ENCODE measurements at places on chromosomes 6 and 20.

GRCh38 chr6:42452171-42453030 lies 675 bp upstream of the TRERF1 start:
- peak; percentile 65 for DNase-seq

GRCh38 chr6:16006681-16007080 lies 122.2 kb upstream of the MYLIP start:
- no peak for DNase-seq

- DNase-seq: no peak
Measured at GRCh38 chr6:156348849-156349248, 428.3 kb upstream of the ARID1B start.

GRCh38 chr6:144585217-144585814 lies 300.2 kb downstream of the UTRN start:
- DNase-seq: peak; percentile 41

GRCh38 chr20:13677241-13677640 lies 38.5 kb upstream of the TASP1 start:
- DNase-seq: no peak

DNA sequence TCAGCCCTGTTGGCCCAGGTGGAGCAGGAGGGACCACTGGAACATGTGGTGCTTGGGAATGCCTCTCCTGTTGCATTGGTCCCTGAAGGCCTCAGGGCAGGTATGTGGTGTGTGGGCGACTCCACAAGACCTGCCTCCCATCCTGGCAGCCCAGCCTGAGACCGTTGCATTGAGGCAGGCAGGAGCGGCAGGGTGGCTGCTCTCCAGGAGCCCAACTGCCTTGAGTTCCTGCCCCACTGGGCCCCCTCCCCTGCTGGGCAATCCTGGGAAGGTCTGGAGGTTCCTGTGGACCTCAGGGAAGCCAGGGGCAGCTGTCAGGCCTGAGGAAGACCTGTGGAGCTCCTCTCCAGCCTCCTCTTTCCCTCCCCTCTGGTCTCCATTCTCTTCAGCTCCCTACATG lies 19.8 kb downstream of the MAVS start:
- DNase-seq: no peak

DNA sequence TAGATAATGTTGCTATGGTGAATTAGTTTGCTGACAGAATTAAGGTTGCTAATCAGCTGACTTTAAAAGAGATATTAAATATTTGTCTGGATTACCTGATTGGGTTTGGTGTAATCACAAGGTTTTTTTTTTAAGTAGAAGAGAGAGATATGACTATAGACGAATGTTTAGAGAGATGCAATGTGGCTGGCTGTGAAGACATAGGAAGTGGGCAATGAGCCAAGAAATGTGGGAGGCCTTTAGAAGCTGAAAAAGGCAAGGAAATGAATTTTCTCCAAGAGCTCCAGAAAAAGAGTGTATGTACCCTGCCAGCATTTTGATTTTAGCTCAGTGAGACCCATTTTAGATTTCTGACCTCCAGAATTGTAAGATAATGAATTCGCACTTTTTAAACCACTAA lies 598.3 kb downstream of the PKHD1 start:
- no peak for DNase-seq

DNA sequence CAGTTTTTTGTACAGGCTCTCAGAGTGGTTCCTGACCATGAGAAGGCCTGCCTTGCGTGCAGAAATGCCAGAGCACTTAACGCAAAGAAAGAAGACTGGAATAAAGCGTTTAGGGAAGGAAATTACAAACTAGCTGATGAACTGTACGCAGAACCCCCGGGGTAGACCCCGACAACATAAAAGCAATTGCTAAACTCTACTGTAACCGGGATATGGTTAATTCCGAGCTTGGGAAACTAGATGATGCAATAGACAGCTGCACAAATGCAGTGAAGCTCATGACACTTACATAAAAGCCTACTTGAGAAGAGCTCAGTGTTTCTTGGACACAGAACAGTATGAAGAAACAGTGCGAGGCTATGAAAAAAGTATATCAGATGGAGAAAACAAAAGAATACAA lies 35.7 kb downstream of the CITED2 start:
- DNase-seq: no peak

DNA sequence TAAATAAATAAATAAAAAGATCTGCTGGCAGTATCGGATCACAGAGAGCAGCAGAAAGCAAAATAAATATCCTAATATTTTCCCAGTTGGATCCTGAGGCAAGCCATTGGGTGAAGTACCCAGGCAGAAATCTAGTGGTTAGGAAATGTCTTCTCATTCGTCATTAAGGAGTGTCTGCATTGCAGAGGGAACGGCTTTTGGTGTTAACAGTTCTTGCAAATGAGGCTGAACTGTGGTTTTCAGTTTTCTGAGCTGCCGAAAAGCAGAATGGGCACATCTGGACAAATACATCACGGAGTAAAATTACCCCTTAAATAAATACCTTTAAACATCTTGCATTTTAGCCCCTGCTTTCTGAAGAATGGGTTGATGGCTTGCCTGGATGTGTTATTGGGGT lies 82.3 kb upstream of the MPC1 start:
- DNase-seq: no peak

- DNase-seq: no peak
Measured at GRCh38 chr20:58950603-58951002, 30.5 kb upstream of the NELFCD start.

GRCh38 chr6:29474996-29475395 lies 12.8 kb downstream of the MAS1L start:
- DNase-seq: no peak

GRCh38 chr6:4291453-4292403 lies 156.4 kb upstream of the ECI2 start:
- no peak for DNase-seq

- DNase-seq: no peak
Measured at GRCh38 chr6:152432758-152433157, 204.4 kb downstream of the SYNE1 start.

- DNase-seq: no peak
Measured at GRCh38 chr20:63536997-63537524, at the start of gene PTK6. Gene PTK6 (minus strand): TSS chr20:63537376. CDS start chr20:63537314, 62 bp downstream.

- DNase-seq: peak; percentile 70
Measured at GRCh38 chr20:61886721-61887595, 178.7 kb downstream of the TAF4 start.

GRCh38 chr6:40338306-40338705 lies 248.9 kb downstream of the LRFN2 start:
- DNase-seq: no peak

- no peak for DNase-seq
Measured at GRCh38 chr6:126396131-126396530, 56.2 kb downstream of the CENPW start.

DNA sequence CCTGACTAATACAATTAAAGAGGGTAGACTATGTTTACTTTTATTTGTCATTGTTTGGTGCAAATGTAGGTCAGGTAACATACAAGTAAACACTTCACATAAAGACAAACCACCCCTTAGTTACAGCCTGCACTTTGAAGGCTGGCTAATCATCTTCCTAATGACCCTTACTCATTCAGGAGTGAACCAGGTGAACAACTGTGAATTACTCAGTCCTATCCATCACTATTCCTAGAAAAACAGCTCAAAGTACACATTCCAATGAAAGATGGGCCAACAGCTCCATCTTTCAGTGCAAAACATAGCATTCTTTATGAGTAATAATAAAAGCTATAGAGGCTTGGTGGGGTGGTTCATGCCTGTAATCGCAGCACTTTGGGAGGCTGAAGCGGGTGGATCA lies 78.2 kb downstream of the FRK start:
- DNase-seq: no peak

- DNase-seq: no peak
Measured at GRCh38 chr20:8413691-8414090, 281.6 kb downstream of the PLCB1 start.

DNA sequence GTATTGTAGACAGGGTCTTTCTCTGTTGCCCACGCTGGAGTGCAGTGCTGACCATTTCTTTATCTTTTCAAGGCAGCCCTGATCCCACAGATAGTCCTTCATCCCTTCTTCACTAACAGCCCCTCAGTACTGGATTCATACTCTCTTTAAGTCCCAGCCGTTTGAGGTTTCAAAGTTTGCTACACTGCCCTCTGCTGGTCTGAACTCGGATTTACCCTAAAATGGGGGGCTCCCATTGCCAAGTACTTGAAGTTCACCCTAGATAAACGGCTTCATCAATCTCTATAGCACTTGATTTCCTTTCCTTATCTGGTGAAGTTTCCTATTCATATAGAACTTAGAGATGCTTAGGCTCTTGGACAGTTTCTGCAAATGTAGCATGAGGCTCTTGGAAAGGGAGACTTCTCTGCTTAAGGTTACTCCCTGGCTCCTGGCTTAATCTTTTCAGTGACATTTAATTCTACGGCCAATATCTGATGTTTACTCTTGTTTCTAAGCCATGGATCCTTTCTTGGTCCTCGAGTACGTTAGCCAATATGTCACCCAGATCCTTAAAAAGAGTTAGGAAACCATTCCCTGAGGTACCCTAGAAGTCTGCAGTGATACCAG lies 21.4 kb upstream of the PREP start:
- peak; percentile 71 for DNase-seq

GRCh38 chr20:62286493-62287064 lies 16.2 kb upstream of the ADRM1 start:
- no peak for DNase-seq

DNA sequence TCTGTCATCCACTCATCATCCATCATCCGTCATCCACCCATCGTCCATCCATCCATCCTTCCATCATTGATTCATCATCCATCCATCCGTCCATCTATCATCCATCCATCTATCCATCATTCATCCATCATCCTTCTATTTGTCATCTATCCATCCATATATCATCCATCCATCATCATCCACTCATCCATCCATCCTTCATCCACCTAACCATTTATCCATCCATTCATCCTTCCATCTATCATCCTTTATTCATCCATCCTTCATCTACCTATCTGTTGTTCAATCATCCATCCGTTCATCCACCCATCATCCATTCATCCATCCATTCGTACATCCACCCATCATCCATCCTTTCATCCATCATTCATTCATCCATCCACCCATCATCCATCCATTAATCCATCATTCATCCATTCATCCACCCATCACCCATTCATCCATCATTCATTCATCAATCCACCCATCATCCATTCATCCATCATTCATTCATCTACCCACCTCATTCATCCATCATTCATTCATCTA lies 266.4 kb downstream of the CDH4 start:
- DNase-seq: no peak

GRCh38 chr20:47847884-47848485 lies 62.7 kb upstream of the SULF2 start:
- no peak for DNase-seq

DNA sequence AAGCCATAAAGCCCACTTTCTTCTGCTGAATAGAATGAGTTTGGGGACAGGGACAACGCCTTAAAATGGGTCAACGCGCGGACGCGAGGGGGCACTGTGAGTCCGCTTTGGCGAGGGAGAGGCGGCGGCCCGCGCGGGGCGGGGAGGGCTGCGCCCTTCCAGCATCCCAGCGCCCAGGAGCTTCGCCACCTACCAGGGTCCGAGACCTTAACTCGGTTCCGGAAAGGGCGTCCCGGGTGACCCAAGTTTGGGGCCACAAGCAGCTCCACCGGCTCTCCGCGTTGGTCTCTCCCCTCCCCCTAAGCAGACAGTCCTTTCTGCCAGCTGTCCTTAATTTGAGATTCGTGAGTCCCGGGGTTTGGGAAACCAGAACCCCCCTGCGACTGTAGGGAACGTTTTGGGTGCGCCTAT lies 1.8 kb upstream of the SAMD5 start:
- peak; percentile 2 for DNase-seq

DNA sequence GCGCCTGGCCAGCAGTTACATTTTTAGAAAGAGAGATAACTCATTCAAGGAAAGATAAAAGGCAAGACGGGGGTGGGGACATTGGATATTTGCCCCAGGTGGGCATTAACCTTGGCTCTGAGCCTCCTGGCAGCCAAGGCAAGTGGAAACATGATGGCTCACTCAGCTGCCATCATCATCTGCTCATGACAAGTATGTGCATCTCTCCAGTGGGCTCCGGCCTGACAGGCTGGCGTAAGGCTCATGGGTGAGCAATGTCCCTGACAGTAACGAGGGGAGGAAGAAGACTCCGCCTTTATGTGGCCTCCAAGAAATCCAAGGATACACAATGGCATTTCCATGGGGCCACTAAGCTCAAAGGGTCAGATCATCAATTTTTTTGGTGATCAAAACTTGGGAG lies 13.3 kb downstream of the ANKRD60 start:
- no peak for DNase-seq

All from Jurkat, Clone E6-1 (cell line).